ENCODE measurements at places on chromosomes 2 and 18. TPM values are rescaled to one million over a fixed set of nuclear protein-coding genes. Genes with fewer than 3 reads are reported as not detected.

GRCh38 chr2:96109361-96109680 lies 7.0 kb downstream of the ADRA2B start:
- H3K4me3 ChIP-seq, result no peak overlapping the region
- no peaks in the 10 kb centered on the region for H3K27me3 ChIP-seq
- H3K36me3 ChIP-seq, result peaks cover 5% of the 10 kb centered on the region
- H3K27ac ChIP-seq, result no peak overlapping the region
- H3K4me1 ChIP-seq, result peaks cover 6% of the 10 kb centered on the region

GRCh38 chr2:180184506-180184905 lies 177.4 kb upstream of the CWC22 start:
- DNase-seq, result no peak
- H3K4me3 ChIP-seq, result no peak overlapping the region
- H3K4me1 ChIP-seq, result peaks cover 7% of the 10 kb centered on the region
- no peaks in the 10 kb centered on the region for H3K36me3 ChIP-seq

DNA sequence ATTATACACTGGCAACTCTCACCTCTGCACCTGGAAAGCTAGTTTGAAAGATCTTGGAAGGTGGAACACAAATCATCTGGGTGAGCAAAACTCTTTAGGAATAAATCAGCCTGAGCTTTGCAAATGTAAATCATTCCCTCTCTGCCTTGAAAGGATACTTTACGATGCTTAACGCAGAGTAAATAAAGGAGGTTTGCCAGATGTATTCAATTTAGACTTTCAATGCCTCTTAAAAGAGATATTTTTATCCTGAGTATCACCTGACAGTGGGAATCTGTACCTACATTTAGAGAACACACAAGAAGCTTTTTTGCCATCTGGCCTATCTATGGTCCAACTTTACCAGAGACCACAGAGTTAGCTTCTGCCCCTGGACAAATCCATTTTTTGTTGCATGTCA lies 983.2 kb upstream of the CDH2 start:
- DNase-seq, result no peak
- no peaks in the 10 kb centered on the region for H3K27me3 ChIP-seq
- H3K27ac ChIP-seq, result no peak overlapping the region
- no peaks in the 10 kb centered on the region for H3K36me3 ChIP-seq

DNA sequence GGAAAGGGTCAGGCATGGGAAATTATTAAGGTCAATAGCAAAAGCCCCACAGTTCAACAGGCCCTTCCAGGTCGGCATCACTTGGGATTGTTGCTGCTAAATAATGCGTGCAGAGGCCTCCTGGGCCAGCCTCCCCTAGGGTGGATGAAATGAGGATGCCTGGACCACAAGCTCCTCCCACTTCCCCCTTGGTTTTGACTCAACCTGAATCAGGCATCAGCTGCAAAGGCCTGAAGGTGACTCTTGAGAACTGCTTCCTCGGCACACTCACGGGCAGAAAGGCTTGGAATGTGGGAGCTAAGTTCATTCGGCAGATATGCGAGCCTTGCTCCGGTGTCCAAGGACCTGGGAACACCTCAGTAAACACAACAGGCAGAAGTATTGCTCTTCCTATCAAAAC lies 69.3 kb downstream of the MBP start:
- DNase-seq, result no peak
- no peak overlapping the region for H3K4me3 ChIP-seq
- no peaks in the 10 kb centered on the region for H3K4me1 ChIP-seq
- no peak overlapping the region for H3K27ac ChIP-seq

GRCh38 chr2:128784626-128785306 lies 466.1 kb upstream of the HS6ST1 start:
- H3K4me3 ChIP-seq, result no peak overlapping the region
- no peaks in the 10 kb centered on the region for H3K4me1 ChIP-seq
- H3K27ac ChIP-seq, result no peak overlapping the region
- DNase-seq, result peak; percentile 20
- no peaks in the 10 kb centered on the region for H3K36me3 ChIP-seq

- peaks cover 60% of the 10 kb centered on the region for H3K36me3 ChIP-seq
- no peak overlapping the region for H3K4me3 ChIP-seq
- peak; percentile 9 for DNase-seq
- H3K4me1 ChIP-seq, result no peaks in the 10 kb centered on the region
- H3K27me3 ChIP-seq, result no peaks in the 10 kb centered on the region
Observed at GRCh38 chr18:74512321-74513053, 16.3 kb downstream of the CNDP2 start.

DNA sequence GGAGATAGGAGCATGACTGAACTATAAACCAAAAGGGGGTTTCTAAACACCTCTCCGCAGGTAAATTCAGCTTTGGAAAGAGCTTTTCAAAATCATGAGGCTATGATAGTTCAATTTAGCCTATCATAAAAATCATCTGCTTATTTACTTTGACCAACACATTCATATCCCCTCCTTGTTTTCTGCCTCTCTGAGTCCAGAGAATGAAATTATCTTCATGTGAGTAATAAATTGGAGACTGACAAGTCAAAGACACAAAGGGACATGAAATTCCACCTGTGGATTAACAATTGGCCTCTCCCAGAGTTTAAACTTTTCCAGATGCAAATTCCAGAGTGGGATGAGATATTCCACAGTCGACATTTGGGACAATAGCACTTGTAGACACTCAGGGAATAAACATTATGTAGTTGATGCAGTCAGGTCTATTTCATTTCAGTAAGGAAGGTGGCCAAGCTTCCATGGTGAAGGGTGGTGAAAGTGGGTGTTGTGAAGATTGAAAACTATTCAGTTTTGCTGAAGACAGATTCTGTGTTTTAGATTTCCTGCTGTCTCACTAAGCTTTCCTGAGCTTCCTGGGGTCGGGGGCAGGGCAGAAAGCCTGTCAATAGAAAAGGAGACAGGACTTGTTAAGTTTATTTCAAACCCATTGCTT lies 84.7 kb downstream of the CDC42EP3 start:
- no peak overlapping the region for H3K27ac ChIP-seq
- H3K4me3 ChIP-seq, result no peak overlapping the region
- H3K27me3 ChIP-seq, result no peaks in the 10 kb centered on the region
- no peak for DNase-seq
- H3K36me3 ChIP-seq, result no peaks in the 10 kb centered on the region

DNA sequence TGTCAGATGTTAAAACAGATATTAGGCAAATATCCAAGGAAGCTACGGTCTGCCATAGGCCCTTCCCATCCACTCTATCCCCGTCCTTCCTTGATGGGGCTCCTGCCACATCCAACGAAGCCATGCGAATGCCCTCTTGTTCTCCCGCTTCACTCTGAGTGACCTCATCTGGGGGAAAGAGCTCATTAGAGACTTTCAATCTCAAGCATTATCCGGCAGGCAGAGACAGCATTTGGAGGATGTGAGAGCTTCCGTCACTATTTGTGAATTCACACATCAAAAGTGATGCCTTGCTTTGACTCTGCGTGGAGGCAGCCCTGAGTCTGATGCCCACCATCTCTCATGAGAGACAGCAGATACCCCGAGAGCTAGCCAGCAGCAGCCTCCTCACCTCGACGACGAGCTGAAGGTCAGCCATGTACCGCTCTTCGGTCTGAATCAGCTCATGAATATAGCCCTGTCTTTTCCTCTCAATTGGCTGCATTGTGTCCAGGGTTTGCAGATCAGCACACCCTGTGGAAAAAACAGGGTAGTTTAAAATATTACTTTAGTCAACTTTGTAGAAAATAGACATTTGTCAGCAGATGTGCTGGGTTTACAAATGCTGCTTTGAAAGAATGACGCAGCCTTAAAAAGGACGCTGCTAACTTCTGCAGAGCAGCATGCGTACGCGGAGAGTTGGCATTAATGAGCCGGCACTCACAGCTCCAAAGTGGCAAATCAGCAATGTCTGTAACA lies 45.9 kb downstream of the FAM228A start:
- DNase-seq, result no peak
- H3K27ac ChIP-seq, result no peak overlapping the region
- no peaks in the 10 kb centered on the region for H3K27me3 ChIP-seq
- no peak overlapping the region for H3K4me3 ChIP-seq
- H3K36me3 ChIP-seq, result no peaks in the 10 kb centered on the region

GRCh38 chr2:43207553-43208300 lies 18.7 kb downstream of the ZFP36L2 start:
- no peaks in the 10 kb centered on the region for H3K27me3 ChIP-seq
- H3K27ac ChIP-seq, result no peak overlapping the region

GRCh38 chr2:95271381-95271971 lies 2.8 kb upstream of the PROM2 start:
- H3K4me1 ChIP-seq, result no peaks in the 10 kb centered on the region
- no peak overlapping the region for H3K27ac ChIP-seq
- H3K27me3 ChIP-seq, result no peaks in the 10 kb centered on the region
- H3K4me3 ChIP-seq, result no peak overlapping the region

DNA sequence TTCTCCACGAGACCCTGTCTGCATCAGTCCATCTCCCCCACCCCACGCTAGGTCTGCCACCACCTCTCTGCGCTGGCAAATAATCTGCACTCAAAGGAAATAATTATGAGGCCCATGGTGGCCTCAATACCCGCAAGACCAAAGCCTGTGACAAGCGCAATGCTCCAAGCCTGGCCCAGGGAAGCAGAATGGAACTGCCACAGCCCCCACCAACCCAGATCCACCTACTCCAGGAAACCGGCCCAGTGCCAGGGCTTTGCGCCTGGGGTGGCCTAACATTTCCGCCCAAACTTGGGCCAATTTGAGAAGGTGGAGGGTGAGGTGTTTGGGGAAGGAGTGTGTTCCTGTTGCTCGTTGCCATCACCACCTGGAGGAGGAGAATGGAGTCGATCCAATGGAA lies 26.0 kb upstream of the ATOH8 start:
- no peak overlapping the region for H3K27ac ChIP-seq
- no peaks in the 10 kb centered on the region for H3K27me3 ChIP-seq
- no peak for DNase-seq
- H3K4me3 ChIP-seq, result no peak overlapping the region
- H3K36me3 ChIP-seq, result no peaks in the 10 kb centered on the region
- H3K4me1 ChIP-seq, result no peaks in the 10 kb centered on the region

DNA sequence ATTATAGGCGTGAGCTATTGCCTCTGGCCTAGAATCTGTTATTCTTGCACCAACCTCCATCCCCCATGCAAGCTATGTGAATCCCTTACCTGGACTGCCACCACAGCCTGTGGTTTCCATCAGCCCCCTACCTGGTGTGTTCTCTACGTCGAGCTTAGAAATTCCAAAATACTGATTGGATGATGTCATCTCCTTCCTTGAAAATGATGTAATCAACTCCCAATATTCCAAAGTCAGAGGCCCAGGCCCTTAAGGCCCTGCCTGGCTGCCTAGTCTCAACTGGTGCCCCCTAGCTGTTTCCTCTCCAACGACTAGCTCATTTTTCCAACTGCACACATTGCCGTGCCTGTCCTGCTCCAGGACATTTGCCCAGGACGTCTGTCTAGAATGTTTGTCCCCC lies 41.3 kb upstream of the GBX2 start:
- no peak overlapping the region for H3K27ac ChIP-seq
- H3K27me3 ChIP-seq, result no peaks in the 10 kb centered on the region
- H3K4me1 ChIP-seq, result no peaks in the 10 kb centered on the region
- H3K36me3 ChIP-seq, result no peaks in the 10 kb centered on the region
- DNase-seq, result peak; percentile 49

DNA sequence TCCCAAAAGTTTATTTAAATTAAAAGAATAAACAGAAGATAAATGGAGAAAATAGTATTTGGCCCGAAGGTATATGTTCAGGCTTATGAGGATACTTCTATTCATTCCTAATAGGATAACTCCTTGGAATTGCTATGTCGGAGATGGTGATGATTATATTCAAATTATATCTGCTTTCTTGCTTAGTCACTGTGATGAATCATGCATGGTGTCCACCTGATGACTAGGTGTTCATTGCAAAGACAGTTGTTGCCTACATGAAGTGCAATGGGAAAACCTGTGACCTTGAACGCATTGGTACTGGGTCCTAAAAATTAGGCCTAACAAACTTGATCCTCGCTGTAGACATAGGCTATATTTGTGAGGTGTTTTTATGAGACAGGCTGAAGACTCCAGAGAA lies 617.3 kb upstream of the ZEB2 start:
- no peaks in the 10 kb centered on the region for H3K27me3 ChIP-seq
- no peak overlapping the region for H3K27ac ChIP-seq
- H3K4me3 ChIP-seq, result no peak overlapping the region
- H3K4me1 ChIP-seq, result no peaks in the 10 kb centered on the region
- DNase-seq, result no peak

GRCh38 chr2:180359522-180360282 lies 352.6 kb upstream of the CWC22 start:
- H3K27ac ChIP-seq, result no peak overlapping the region
- no peaks in the 10 kb centered on the region for H3K4me1 ChIP-seq
- H3K4me3 ChIP-seq, result no peak overlapping the region
- no peaks in the 10 kb centered on the region for H3K27me3 ChIP-seq

- no peak overlapping the region for H3K27ac ChIP-seq
- no peaks in the 10 kb centered on the region for H3K27me3 ChIP-seq
- peaks cover 3% of the 10 kb centered on the region for H3K4me1 ChIP-seq
- H3K4me3 ChIP-seq, result no peak overlapping the region
- H3K36me3 ChIP-seq, result peaks cover 6% of the 10 kb centered on the region
- no peak for DNase-seq
Observed at GRCh38 chr2:168343586-168343985, 96.2 kb upstream of the STK39 start.

DNA sequence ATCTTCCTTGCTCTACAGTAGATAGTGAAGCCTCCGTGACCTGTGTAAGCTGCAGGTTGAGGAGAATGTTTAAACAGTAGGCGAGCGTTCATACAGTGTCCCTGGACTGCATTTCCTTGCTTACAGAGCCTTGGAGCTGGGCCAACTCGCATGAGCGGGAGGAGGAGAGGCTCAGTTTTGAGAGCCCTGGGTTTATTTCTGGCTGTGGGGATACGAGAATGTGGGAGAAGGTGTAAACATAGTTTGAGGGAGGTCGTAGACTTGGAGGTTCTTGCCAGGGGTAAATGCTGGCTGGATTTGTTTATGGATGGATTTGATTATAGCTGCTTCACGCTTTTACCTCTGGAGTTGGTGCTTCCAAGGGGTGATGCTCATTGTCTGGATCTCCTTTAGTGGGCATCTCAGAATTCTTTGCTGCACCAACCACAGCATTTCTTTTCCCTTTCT lies 20.8 kb downstream of the CRIM1 start:
- peaks cover 10% of the 10 kb centered on the region for H3K36me3 ChIP-seq
- H3K27me3 ChIP-seq, result no peaks in the 10 kb centered on the region
- no peak for DNase-seq
- peaks cover 26% of the 10 kb centered on the region for H3K4me1 ChIP-seq
- no peak overlapping the region for H3K27ac ChIP-seq

DNA sequence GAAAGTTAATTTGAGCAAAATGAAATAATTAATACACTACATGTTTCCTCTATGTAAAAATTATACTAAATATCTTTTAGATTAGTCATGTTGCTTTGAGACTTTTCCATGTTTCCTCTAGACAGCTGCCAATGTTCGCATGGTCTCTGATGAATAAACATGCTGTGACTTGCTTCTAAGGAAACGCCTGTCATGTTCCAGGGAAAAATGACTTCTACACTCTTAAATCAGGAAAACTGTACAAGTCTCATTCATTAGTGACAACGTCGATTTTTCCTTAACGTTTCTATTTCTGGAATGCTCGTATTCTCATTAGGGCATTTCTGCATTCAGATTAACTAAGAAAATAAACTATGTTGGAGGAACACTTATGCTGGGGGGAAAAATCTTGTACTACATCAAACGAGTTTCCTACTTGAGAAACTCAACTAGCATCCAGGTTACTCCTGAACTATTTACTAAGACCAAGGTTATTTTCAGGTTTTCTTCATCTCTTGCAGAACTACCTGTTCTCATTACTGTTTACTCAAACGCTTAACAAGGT lies 1.6 kb downstream of the COBLL1 start:
- H3K4me1 ChIP-seq, result no peaks in the 10 kb centered on the region
- H3K4me3 ChIP-seq, result peak overlapping the region; percentile 83
- DNase-seq, result no peak
- H3K36me3 ChIP-seq, result no peaks in the 10 kb centered on the region
- H3K27me3 ChIP-seq, result no peaks in the 10 kb centered on the region
- H3K27ac ChIP-seq, result no peak overlapping the region

HAAO gene
- total RNA-seq, result 5.3 TPM

TUBB6 gene
- total RNA-seq, result 135 TPM

VWA3B gene
- total RNA-seq, result not detected

TANK gene
- 23.9 TPM for total RNA-seq

MAB21L4 gene
- 0.15 TPM for total RNA-seq

HJURP gene
- total RNA-seq, result 49.7 TPM
